Bronchial smooth muscle cell (primary cell): ENCODE measurements at places on chromosomes 16 and 17. TPM values are rescaled to one million over a fixed set of nuclear protein-coding genes. Genes with fewer than 3 reads are reported as not detected.

PPP1R27 gene
- total RNA-seq = not detected in 2 replicates

STAT3 gene
- 70.4 and 73.1 TPM in 2 replicates for total RNA-seq

CCL15 gene
- not detected in 2 replicates for total RNA-seq

CCL7 gene
- not detected in 2 replicates for total RNA-seq

KIF18B gene
- 0.32 and 0.77 TPM in 2 replicates for total RNA-seq

KRTAP4-6 gene
- not detected in 2 replicates for total RNA-seq

HOXB7 gene
- total RNA-seq = 2.9 and 3.8 TPM in 2 replicates

OR3A2 gene
- 0.32 TPM in 1 of 2 replicates, not detected in the other for total RNA-seq

NXPH3 gene
- total RNA-seq = under 0.01 and 0.17 TPM in 2 replicates

HBM gene
- total RNA-seq = not detected in 2 replicates

PHF23 gene
- total RNA-seq = 29.5 and 39.6 TPM in 2 replicates

SCARF1 gene
- total RNA-seq = 0.86 and 1.3 TPM in 2 replicates

UBE2Z gene
- 45.4 and 50.4 TPM in 2 replicates for total RNA-seq

GFER gene
- total RNA-seq = 8.4 and 10.6 TPM in 2 replicates

TNFRSF17 gene
- total RNA-seq = not detected in 2 replicates

LPCAT2 gene
- total RNA-seq = 15.8 and 26.6 TPM in 2 replicates

ENPP7 gene
- not detected in 2 replicates for total RNA-seq

APOBR gene
- total RNA-seq = not detected in 2 replicates

MT1H gene
- total RNA-seq = not detected in 2 replicates

RBBP6 gene
- total RNA-seq = 9.2 and 11.0 TPM in 2 replicates

TK1 gene
- 14.1 and 31.1 TPM in 2 replicates for total RNA-seq

PYY gene
- 0.16 TPM in 1 of 2 replicates, not detected in the other for total RNA-seq

CAMTA2 gene
- 4.5 and 5.4 TPM in 2 replicates for total RNA-seq

PKMYT1 gene
- total RNA-seq = 1.1 TPM in 1 of 2 replicates, not detected in the other

TBC1D3 gene
- total RNA-seq = not detected in 2 replicates

ZNF750 gene
- total RNA-seq = 0.09 TPM in 1 of 2 replicates, not detected in the other

CES4A gene
- 1.1 and 3.3 TPM in 2 replicates for total RNA-seq

TBX4 gene
- 0.09 and 0.16 TPM in 2 replicates for total RNA-seq

GJD3 gene
- total RNA-seq = 2.4 and 3.0 TPM in 2 replicates

HSD3B7 gene
- total RNA-seq = 14.3 and 20.8 TPM in 2 replicates

PDP2 gene
- total RNA-seq = 5.1 and 5.2 TPM in 2 replicates

HOXB9 gene
- not detected in 2 replicates for total RNA-seq

C16orf74 gene
- 3.9 and 11.5 TPM in 2 replicates for total RNA-seq

KRT17 gene
- 4.9 and 35.8 TPM in 2 replicates for total RNA-seq

KRTAP4-5 gene
- not detected in 2 replicates for total RNA-seq

CCL14 gene
- not detected in 2 replicates for total RNA-seq

C17orf50 gene
- not detected in 2 replicates for total RNA-seq

KIF2B gene
- not detected in 2 replicates for total RNA-seq

HYDIN gene
- 0.26 and 0.63 TPM in 2 replicates for total RNA-seq

CHRNE gene
- 0.47 and 1.2 TPM in 2 replicates for total RNA-seq

CCDC78 gene
- total RNA-seq = 0.34 and 2.0 TPM in 2 replicates

KRT16 gene
- 1.9 and 13.0 TPM in 2 replicates for total RNA-seq

CIBAR2 gene
- not detected in 2 replicates for total RNA-seq

KRTAP1-1 gene
- total RNA-seq = not detected in 2 replicates

KRTAP9-2 gene
- total RNA-seq = not detected in 2 replicates

ZDHHC1 gene
- 5.3 and 5.7 TPM in 2 replicates for total RNA-seq

HEATR3 gene
- 11.4 and 11.7 TPM in 2 replicates for total RNA-seq
